ENCODE measurements at places on chromosomes 3 and 15. TPM values are rescaled to one million over a fixed set of nuclear protein-coding genes. Genes with fewer than 3 reads are reported as not detected.

The SPRED1 gene
- 0.16 TPM for polyA plus RNA-seq

The MUC4 gene
- not detected for polyA plus RNA-seq

The IQCF6 gene
- not detected for polyA plus RNA-seq

The MASP1 gene
- not detected for polyA plus RNA-seq

The STRIT1 gene
- polyA plus RNA-seq = not detected

The SLC49A4 gene
- 2.5 TPM for polyA plus RNA-seq

The MINAR1 gene
- polyA plus RNA-seq = 0.16 TPM

The NTRK3 gene
- polyA plus RNA-seq = not detected

The IGDCC3 gene
- not detected for polyA plus RNA-seq

The GUCA1C gene
- polyA plus RNA-seq = not detected

The CCDC54 gene
- not detected for polyA plus RNA-seq

The LARP6 gene
- not detected for polyA plus RNA-seq

The PXK gene
- 57.4 TPM for polyA plus RNA-seq

The GOLGA8J gene
- polyA plus RNA-seq = not detected

The LHFPL4 gene
- not detected for polyA plus RNA-seq

The TICRR gene
- 0.07 TPM for polyA plus RNA-seq

The TM4SF1 gene
- polyA plus RNA-seq = not detected

The CKMT1A gene
- not detected for polyA plus RNA-seq

The CSNK1G1 gene
- polyA plus RNA-seq = 6.5 TPM

The MGLL gene
- polyA plus RNA-seq = 1.7 TPM

The AHSG gene
- not detected for polyA plus RNA-seq

The UBL7 gene
- polyA plus RNA-seq = 47.5 TPM

The GP5 gene
- polyA plus RNA-seq = 0.06 TPM

The ANKDD1A gene
- polyA plus RNA-seq = 2.7 TPM

The NPAP1 gene
- polyA plus RNA-seq = not detected

The SETD5 gene
- polyA plus RNA-seq = 78.8 TPM

The GPR62 gene
- polyA plus RNA-seq = not detected

The ZBTB47 gene
- 0.34 TPM for polyA plus RNA-seq

The RTP1 gene
- not detected for polyA plus RNA-seq

The ACSBG1 gene
- polyA plus RNA-seq = 0.03 TPM

The SPINK8 gene
- polyA plus RNA-seq = not detected

The PPARG gene
- 0.12 TPM for polyA plus RNA-seq

The CPN2 gene
- not detected for polyA plus RNA-seq

The CFAP44 gene
- 6.6 TPM for polyA plus RNA-seq

The HES1 gene
- 119 TPM for polyA plus RNA-seq

The ZNF620 gene
- polyA plus RNA-seq = 2.0 TPM

The MESP1 gene
- polyA plus RNA-seq = 0.25 TPM

The PAQR5 gene
- polyA plus RNA-seq = not detected

The LYZL4 gene
- not detected for polyA plus RNA-seq

The ZBED2 gene
- 0.36 TPM for polyA plus RNA-seq

The ALDH1A3 gene
- polyA plus RNA-seq = not detected

The PP2D1 gene
- polyA plus RNA-seq = not detected

The KLHDC8B gene
- polyA plus RNA-seq = 0.79 TPM

The DUOXA1 gene
- 0.03 TPM for polyA plus RNA-seq

The CD86 gene
- polyA plus RNA-seq = 38.2 TPM

The AGTR1 gene
- polyA plus RNA-seq = not detected

Data from B cell (primary cell).